ENCODE measurements at places on chromosomes 6 and 20.

DNA sequence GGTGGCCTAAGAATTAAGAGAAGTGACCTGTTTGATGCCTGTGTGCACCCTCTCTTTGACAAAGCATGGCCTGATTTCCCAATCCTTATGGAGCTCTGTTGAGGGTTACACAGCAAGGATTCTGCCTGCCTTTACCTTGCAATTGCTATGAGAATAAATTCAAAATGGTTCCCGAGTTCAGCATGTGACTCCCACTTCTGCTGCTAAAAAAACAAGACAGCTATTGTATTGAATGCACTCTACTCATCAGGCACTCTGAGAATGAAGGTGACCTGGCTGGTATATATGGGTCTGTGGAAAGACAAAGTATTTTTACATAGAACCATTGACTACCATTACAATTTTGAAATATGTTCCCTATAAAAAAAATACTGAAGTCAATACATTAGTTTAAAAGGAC is 190.3 kb downstream of the ATXN1 start:
- DNase-seq, result no peak

GRCh38 chr6:79949233-79949632 is 1.9 kb upstream of the ELOVL4 start:
- no peak for DNase-seq

GRCh38 chr6:166463359-166464067 is 80.8 kb upstream of the MPC1 start:
- DNase-seq, result no peak

GRCh38 chr6:96186516-96187195 is 170.9 kb downstream of the FUT9 start:
- no peak for DNase-seq

GRCh38 chr6:84379142-84379541 is 151.7 kb upstream of the CEP162 start:
- no peak for DNase-seq

GRCh38 chr20:39825950-39826349 is 863.1 kb downstream of the MAFB start:
- DNase-seq, result no peak

DNA sequence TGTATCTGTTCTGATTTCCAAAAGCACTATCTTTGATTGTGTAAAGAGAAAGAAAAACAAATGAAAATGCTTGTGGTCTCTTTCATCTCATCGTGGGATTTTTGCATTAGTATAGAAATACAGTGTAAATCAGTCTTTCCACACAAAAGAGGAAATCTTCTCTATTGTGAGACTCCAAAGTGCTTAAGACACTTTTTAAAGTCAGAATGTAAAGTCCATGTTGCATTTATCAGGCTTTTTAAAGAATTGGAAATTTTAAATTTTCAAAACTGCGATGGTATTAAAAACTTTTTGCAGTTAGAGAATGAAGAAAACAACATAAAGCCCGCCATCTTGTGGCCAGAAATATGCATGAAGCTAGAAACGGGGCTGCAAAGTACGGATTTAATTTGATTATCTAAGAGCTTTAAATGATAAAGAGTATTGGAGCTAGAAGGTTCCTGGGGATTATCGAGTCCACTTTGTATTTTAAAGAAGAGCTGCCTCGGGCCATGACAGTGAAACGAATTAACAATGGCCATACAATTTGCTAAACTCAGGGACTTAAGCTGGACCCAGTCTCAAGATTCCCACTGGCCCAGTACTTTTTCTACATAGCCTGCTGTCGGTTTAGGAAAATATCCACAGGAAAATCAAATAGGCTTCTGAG is 339.6 kb downstream of the ARHGAP18 start:
- DNase-seq, result peak; percentile 55

GRCh38 chr20:32652739-32653526 is 20.8 kb downstream of the C20orf203 start:
- DNase-seq, result peak; percentile 98

- peak; percentile 88 for DNase-seq
Measured at GRCh38 chr6:3410385-3411360, 46.2 kb downstream of the SLC22A23 start.
